ENCODE measurements at places on chromosomes 1 and 21.

GRCh38 chr1:222457513-222457912 is 90.4 kb downstream of the HHIPL2 start:
- no peak for DNase-seq

DNA sequence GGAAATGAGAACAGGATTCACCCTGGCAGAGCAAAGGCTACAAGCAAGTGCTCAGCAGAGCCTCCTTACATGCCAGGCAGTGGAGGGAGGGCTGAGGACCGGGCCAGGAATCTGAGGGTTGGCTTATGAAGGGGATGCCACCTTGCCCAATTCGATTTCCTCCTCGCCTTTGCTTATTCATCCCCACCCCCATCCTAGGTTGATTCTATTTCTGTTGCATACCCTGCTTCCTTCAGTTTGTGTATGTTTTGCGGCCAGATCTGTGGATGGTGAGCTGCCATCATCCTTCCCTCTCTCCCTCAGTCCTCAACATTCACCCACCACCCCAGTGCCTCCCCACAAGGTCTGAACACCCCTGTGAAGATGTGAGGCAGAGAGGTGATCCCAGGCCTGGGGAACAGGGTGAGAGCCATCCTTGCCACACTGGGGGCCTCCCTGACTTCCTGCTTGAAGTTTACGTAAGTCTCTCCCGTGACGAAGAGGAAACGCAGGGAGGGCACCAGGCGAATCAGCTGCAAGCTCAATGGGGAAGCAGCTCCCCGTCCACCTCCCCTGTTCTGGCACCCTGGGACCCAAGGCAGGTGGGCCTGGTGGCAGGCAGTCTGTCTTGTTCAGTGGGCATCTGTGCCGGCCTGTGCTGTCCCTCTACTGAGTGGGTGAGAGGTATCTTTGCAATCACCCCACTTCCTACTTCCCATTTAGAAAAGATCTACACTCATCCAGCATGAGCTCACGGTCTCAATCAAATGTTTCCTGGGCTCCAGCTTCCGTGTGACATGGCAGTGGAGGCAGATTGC is 50.6 kb upstream of the CNTN2 start:
- DNase-seq: no peak

DNA sequence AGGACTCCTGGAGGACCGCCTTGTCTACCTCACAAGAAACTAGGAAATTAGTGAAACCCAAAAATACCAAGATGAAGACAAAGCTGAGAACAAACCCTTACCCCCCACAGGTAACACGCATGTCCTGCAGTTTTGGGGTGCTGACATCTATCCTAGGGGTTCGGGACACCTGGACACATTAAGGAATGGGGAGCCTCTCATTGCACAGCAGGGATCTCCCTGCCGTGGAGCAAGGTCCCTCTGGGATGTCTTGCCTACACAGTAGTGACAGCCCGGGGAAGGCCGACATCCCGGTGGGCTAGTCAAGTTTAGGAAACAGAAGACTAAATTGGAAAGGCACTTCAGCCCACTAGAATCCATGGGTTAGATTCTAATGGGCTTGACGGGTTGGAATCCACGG is 44.5 kb downstream of the SIM2 start:
- no peak for DNase-seq

DNA sequence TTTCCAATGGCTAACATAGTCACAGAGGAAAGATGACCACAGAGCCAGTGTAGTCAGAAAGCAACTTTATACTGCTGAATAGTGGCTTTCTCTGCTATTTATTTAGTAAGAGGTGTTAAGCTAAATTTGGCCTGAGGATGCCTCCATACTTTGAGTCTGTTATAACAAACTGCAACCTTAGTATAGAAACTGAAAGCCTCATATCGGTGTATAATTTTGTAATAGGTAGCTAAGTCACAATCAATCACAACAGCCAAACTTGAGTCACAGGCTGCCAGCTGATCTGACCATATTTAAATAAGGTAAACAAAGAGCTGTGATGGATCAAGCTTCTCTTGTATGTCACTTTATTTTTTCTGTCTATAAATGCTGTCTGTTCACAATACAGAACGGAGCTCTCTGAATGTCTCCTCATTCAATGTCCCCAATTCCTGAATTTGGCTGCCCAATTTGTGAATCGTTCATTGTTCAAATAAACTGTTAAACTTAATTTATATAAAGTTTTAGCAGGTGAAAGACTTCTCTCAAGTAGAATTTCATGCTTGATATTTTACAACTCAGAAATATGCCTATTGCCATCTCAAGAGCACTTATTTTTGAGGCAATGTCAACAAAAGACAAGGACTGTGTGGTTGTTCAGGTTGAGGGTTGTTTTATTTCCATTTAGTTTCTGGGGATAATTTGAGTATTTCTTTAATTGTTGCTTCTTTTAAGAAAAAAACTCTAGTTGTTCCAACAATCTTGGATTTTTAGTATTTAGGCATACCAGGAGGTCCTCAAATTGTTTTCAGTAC is 339.7 kb upstream of the B3GALT2 start:
- no peak for DNase-seq

- no peak for DNase-seq
These were observed 215.8 kb downstream of the COL24A1 start for GRCh38 chr1:85940656-85941306.

DNA sequence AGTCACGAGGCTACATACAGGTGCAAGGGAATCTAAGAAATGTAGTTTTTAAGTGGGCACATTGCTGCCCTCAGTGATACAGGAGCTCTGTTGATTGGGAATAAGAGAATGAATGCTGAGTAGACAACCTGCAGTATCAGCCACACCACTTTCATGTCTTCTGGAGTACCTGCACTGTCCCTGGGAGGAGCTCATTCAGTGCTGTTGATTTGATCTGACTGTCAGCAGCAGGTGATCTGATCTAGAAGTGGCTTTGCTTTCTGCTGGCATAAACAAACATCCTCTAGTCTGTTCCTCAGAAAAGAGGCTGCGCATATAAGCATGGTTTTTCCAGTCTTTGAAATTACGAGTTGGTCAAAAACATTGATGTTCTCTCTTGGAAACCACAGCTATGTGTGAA is 35.5 kb upstream of the LRRC52 start:
- no peak for DNase-seq
